HCT116 (cell line): ENCODE measurements at places on chromosomes 5 and 9.
A peak's percentile ranks its signal among the peaks of the same experiment; 100 is the strongest.

DNA sequence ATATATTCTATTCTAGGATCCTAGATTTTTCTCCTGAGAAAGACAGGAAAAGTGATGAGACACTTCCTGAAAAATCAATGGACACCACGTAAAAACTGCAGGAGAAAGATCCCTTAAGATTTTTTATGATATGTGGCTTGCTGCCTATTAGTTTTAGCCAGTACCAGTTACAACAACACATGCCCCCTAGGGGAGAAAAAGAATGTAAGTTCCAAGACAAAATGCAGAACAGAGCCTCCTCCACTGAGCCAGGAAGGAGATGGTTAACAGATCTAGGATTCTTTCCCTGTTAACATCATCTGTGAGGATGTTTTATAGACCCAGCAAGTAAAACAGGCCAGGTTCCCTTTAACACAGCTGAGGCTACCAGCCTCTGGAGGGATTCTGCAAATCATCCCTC lies 574.7 kb downstream of the TLE4 start:
- no peak for DNase-seq

GRCh38 chr5:10860645-10861422 lies 99.8 kb upstream of the DAP start:
- DNase-seq = no peak

DNA sequence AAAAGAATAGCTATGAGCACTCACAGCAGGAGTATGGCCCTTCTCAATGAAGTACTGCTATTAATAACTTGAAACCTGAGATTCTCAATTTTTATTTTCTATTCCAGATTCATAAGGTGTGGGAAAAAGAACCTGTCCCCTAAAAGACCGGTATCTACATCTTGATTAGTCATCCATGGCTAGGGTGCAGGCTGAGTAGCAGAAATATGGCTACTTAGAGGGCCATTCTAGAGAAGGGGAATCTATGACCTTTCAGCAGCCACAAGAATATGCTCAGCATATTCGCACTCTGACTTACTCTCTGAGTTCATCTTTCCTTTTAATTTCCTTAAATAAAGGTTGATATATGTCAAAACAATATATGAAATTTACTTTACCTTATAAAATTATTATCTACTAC lies 27.7 kb downstream of the WDR36 start:
- DNase-seq = no peak

- no peak for DNase-seq
Observed at GRCh38 chr5:170261528-170262043, 28.8 kb downstream of the C5orf58 start.

DNA sequence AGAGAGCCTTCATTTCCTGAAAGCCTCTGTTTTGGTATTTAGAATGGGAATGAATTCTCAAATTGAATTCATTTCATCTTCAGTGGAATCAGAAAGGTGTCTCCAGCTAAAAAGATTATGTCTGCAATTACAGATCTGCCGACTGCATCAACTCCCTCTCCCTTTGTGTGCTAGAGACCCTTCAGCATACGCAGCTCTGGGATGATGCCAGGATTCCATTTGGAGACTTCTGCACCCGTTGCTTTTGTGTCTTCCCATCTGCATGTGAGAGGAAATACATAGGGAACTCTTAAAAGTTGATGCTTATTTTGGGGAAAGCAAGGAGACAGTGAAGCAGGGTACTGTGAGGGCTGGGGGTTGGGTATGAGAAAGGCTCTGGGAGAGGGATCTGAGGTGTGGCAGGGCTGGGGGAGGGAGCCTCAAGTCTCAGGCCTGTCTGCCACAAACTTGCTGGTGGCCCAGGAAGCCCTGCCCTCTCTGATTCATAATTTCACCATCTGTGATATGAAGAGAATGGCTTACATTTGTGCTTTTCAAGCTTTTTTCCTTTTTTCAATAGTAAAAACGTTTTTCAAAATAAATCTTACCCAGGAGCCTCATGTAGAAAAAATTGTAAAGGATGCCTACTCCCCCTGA lies 89.7 kb upstream of the SAP30L start:
- DNase-seq = no peak

GRCh38 chr9:89808076-89808755 lies 203.4 kb downstream of the GADD45G start:
- DNase-seq = no peak

DNA sequence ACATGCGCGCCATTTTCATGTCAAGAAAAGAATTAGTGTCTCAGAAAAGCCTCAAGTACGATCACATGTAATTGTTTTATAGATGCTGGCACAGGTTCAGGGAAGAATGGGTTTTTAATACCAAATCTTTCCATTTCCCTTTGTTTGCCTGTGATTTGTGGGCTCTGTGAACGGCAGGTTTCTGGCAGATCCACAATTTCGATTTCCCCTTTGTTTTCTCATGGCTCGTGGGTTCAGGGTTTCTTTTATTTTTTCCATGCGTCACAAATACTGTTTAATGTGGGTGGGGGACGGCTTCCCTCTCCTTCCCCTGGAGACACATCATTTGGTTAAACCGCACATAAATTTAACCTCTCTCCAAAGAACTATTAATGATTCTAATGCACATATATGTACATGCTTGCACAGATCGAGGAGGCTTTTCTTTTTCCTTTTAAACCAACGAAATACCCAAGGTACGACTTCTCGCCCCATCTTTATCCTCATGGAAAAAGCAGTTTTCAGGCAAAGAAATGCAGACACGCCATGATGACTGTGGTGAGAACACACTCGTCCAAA lies 195.9 kb downstream of the SLIT3 start:
- DNase-seq = no peak

GRCh38 chr5:15526413-15526812 lies 26.4 kb downstream of the FBXL7 start:
- no peak for DNase-seq

DNA sequence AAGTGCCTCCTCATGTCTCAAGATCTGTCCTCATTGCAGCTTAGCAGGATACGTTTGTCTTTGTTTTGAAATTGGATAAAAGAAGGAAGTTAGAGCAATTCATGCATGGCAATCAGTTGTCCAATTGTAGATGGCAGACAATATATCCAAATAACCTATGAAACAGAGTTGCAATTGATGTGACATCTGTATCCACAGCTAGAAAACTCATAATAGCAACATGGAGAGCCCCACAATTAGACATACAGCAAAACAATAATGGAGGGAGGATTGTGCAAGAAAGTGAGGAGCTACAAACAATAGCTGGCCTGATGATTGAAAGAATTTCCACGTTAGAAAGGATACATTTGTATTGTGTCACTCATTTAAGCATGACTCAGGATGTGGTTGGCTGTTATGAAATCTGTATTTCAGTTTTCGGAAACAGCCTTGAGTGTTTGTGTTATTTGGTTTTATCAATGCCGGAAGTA lies 132.0 kb downstream of the FAM174A start:
- DNase-seq = no peak

GRCh38 chr5:84057211-84057610 lies 327.5 kb downstream of the EDIL3 start:
- DNase-seq = no peak

DNA sequence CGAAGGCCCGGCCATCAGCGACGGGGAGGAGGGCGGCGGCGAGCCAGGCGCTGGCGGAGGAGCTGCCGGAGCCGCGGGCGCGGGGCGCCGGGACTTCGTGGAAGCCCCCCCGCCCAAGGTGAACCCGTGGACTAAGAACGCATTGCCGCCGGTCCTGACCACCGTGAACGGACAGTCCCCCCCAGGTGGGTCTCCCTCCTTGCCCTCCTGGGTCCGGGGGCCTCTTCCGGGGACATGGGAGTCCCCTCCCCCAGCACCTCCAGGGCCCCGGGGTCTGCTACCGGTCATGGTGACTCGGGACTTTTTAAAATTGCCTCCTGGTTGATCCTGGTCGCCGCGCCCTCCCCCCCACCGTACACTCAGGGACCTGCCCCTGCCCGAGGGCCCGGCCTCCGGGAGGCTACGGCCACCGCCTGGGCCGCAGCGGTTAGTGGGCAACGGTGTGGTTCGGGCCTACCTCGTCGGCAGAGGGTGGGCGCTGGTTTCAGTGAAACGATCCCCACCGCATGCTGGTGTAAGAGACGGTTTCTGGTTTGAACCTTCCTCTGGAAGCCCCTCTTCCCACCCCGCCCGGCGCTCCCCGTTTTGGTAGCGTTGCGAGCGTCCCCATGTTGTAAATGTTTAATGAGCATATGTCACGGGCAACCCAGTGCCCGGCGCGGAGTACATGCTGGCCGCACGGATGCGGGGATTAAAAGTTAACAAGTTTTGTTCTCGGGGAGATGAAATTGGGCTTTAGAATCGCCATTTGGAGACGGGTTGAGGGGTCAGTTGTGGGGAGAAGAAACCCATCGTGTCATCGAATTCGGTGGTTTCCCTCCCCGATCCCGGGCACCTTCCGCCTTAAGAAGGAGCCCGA lies 1.1 kb downstream of the LARP1 start:
- DNase-seq = no peak

GRCh38 chr9:113564498-113565237 lies 101.1 kb downstream of the RGS3 start:
- DNase-seq = no peak

GRCh38 chr5:78920604-78921003 lies 64.5 kb downstream of the ARSB start:
- DNase-seq = no peak

- no peak for DNase-seq
Observed at GRCh38 chr9:19969721-19970120, 180.9 kb upstream of the SLC24A2 start.

DNA sequence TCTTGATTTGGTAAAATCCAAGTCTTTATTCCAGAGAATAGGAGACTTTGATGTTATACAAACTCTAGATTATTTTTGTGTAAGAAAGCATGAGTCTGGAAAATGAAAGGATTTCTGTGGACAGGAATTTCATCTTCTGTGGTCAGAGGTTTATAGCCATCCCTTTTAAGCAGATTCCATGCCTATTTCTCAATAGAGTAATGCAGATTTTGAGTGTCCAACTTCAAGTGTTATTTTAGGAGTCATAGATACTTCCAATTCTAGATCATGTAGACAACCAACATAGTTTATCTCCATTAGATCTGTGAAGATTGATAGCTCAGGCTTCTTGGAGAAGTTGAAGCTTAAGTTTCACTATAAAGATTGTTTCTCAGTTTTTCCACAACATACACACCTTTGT lies 379.7 kb downstream of the PSAT1 start:
- DNase-seq = no peak

- no peak for DNase-seq
Observed at GRCh38 chr9:130118841-130119518, 53.2 kb upstream of the NCS1 start.

- DNase-seq = no peak
Observed at GRCh38 chr5:150487199-150488061, 20.5 kb upstream of the NDST1 start.

DNA sequence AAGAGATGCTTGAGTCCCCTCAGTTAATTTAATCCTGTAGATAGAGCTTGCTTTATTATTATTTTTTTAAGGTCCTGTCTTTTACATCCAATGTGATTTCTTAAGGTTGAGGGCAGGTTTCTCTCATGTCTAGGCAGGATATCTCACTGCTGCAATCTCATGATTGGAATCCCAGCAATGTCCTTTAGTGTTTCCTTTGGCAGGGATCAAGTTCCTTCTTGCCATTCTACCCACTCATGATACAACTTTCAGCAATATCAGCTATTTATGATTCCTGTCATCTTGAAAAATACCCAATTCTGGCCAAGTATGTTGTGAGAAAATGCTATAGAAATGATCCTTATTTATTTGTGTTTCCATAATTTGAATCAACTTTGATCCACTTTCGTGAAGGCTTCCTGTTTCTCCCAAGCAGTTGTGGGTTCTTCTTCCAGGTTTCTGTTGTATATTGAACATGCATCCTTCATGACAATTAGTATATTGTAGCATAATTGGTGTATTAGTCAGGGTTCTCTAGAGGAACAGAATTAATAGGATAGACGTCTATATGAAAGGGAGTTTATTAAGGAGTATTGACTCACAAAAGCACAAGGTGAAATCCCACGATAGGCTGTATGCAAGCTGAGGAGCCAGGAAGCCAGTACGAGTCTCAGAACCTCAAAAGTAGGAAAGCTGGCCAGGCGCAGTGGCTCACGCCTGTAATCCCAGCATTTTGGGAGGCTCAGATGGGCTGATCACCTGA lies 18.4 kb upstream of the VPS13A start:
- DNase-seq = no peak

- DNase-seq = no peak
Observed at GRCh38 chr9:26437056-26437711, 455.4 kb downstream of the CAAP1 start.

GRCh38 chr5:141488591-141489561 lies at the start of gene PCDHGC5:
Gene PCDHGC5 (plus strand): TSS chr5:141489081. CDS start chr5:141489241, 160 bp downstream.
- DNase-seq = no peak

- DNase-seq = no peak
Observed at GRCh38 chr5:112205846-112206245, 213.2 kb downstream of the EPB41L4A start.

- DNase-seq = no peak
Observed at GRCh38 chr9:70398145-70398556, 16.3 kb downstream of the KLF9 start.

DNA sequence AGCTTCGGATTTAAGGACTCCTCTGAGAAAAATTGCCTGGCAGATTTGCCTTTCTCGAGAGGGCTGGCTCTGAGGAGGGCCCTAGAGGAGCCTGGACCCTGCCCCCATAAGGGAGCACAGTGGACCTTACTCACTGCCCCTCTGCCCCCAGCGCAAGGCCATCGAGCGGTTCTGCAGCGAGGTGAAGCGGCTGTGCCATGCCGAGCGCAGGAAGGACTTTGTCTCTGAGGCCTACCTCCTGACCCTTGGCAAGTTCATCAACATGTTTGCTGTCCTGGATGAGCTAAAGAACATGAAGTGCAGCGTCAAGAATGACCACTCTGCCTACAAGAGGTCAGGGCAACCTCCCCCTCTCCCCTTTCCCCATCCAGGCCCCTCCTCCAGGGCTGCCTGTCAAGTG lies 34.6 kb downstream of the CYFIP2 start:
- DNase-seq = no peak

GRCh38 chr5:25423271-25423670 lies 778.5 kb upstream of the CDH10 start:
- no peak for DNase-seq

DNA sequence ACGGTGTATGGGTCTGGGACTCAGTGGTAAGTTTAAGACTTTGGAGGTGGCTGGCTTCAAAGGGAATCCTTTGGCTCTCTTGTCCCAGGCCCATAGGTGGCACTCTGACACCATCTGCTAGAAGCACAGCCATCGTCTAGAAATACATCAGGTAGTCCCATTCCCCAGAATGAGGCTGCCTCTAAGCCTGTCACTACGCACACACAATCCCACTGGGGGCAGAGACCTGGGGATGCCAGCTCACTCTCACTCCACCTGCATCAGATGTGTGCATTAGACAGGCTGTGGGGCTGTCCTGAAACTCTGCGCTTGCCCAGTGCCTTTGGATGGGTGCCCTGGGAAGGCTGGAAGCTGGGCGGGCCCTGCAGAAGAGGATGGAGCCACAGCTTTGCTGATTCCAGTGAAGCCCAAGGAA lies 127.5 kb upstream of the PANK3 start:
- peak; percentile 7 for DNase-seq

- no peak for DNase-seq
Observed at GRCh38 chr9:33329979-33330378, 39.7 kb downstream of the NFX1 start.
